ENCODE measurements at places on chromosomes 7 and 10. TPM values are rescaled to one million over a fixed set of nuclear protein-coding genes. Genes with fewer than 3 reads are reported as not detected.

Gene COX19
- 3.2 TPM for total RNA-seq

Gene AGR3
- not detected for total RNA-seq

Gene BEND7
- 0.29 TPM for total RNA-seq

Gene HTR5A
- total RNA-seq, result not detected

Gene LHFPL3
- not detected for total RNA-seq

Gene PNLIPRP2
- total RNA-seq, result not detected

Gene TEX36
- total RNA-seq, result not detected

Gene SOSTDC1
- total RNA-seq, result 0.29 TPM

Gene PILRA
- not detected for total RNA-seq

Gene MSRB2
- total RNA-seq, result 33.5 TPM

Data from myometrial cell (primary cell).